ENCODE measurements at places on chromosomes 12 and 14.

- peak; percentile 88 for DNase-seq
Observed at GRCh38 chr12:124441443-124442194, 125.8 kb downstream of the NCOR2 start.

GRCh38 chr12:116771651-116772050 is 33.5 kb downstream of the RNFT2 start:
- no peak for DNase-seq

DNA sequence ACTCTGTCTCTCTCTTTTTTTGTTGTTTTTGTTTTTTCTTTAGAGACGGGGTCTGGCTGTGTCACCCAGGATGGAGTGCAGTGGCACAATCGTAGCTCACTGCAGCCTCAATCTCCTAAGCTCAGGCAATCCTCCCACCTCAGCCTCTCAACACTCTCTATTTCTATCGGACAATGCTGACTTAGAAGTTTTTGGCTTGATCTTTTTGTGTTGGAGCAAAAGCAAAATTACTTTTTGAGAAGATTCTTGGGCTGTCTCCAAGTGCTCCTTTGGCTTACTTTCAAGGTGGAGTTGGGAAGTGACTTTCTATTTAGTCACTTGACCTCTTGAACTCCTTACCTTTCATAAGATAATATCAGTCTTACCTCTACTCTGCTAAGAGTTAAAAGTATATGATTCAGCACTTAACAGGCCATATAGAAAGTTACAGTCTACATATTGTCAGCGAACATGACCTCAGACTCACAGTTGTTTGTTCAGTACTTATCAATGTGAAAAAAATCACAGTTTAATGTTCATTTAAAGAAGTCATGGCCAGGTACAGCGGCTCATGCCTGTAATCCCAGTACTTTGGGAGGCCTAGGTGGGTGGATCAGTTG is 15.4 kb upstream of the MIA2 start:
- DNase-seq, result peak; percentile 75

DNA sequence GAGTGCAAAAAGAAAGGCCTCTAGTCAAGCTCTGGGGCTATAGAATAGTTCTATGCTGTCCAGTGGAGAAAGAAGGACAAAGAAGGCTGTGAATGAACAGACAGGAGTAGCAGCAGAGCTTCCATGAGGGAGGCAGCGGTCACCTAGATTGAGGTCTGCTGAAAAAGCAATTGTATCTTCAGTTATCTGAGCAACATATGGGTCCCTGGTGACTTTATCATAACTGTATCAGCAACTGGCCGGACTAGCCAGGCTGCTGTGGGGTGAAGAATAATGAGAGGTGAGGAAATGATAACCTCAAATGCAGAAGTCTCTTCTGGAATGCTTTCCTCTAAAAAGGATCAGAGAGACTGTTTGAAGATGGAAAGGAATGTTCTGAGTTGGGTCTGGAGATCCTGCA is 971.3 kb upstream of the TMEM132C start:
- no peak for DNase-seq

DNA sequence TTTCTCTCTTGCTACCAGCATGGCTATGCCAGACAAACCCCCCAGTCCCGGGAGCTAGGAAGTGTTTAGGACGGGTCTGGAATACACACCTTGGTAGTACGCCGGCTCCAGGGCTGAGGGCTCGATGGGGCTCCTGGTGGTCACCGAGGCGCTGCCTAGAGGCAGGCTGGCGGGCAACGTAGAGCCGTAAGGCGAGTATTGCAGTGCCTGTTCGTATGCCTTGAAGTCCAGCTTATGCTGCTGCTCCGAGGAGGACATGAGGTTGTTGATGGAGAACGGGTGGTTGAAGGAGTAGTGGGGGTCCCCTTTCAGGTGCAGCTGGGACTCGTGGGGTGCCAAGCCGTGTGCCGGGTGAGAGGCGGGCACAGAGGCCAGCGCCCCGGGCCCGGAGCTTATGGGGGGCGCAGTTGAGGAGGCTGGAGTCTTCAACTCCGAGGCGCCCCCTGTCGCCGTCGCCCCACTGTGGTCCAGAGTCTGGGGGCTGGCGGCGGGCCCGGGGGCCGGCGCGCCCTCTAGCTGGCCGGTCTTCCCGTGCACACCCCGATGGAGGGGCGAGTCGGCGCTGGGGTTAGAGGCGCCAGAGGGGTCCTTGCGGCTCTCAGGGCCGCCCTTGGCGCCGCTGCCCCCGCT is 3.6 kb downstream of the FOXA1 start:
- no peak for DNase-seq

GRCh38 chr12:53770281-53770680 is 18.5 kb upstream of the CISTR start:
- peak; percentile 93 for DNase-seq

- DNase-seq, result no peak
Observed at GRCh38 chr14:101365329-101366158, 195.8 kb upstream of the DIO3 start.

GRCh38 chr14:54440476-54440872 is 700 bp downstream of the CNIH1 start:
- no peak for DNase-seq

- DNase-seq, result peak; percentile 87
Observed at GRCh38 chr12:75863533-75863932, 168.0 kb downstream of the PHLDA1 start.

DNA sequence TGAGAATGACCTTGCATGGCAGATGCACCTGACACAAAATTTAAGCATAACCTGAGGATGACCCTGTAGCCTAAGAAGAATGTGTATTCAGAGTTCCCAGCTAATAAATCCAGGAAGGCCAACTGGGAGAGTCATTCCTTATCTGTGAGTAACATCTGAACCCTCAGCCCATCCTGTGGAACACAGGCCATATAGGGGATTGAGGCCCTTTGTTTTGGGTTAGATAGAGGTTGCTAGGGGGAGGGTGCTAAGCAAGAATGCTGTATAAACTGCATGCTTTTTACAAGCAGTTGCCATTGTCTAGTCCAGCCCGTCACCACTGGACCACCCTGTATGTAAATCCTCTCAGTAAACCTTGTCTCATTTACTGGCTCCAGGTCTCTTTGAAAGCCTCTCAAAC is 77.0 kb downstream of the BICD1 start:
- peak; percentile 4 for DNase-seq

DNA sequence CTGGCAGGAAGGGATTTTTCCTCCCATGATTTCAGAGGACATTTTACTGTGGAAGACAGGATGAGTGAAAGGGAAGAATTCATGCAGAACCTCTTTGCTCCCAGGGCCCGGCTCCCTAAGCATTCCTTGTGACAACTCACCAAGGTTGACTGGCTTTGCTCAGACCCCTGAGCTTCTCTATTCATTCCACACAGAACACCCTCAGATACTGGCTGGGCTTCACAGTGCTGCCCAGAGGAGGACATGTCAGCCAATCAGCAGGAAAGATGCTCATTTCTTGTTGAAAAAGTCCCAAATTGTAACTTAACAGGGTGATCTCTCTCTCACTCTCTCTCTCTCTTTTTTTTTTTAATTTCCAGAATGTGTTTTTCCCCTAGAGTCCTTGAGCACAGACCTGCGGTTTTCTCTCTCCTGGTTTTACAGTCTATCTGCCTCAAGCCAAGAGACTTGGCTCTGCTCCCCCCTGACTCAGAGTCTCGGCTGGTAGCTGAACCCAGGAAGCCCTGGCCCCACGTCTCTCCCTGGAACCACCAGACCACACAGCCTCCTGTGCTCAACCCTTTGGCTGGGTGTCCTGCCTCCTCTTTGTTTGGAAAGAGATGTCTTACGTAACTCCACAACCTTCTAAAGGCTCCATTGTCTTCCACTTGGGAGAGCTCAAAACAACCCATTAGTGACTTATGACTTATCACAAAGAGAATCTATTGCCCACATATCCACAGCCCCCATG is 43.9 kb downstream of the SSPN start:
- peak; percentile 99 for DNase-seq

DNA sequence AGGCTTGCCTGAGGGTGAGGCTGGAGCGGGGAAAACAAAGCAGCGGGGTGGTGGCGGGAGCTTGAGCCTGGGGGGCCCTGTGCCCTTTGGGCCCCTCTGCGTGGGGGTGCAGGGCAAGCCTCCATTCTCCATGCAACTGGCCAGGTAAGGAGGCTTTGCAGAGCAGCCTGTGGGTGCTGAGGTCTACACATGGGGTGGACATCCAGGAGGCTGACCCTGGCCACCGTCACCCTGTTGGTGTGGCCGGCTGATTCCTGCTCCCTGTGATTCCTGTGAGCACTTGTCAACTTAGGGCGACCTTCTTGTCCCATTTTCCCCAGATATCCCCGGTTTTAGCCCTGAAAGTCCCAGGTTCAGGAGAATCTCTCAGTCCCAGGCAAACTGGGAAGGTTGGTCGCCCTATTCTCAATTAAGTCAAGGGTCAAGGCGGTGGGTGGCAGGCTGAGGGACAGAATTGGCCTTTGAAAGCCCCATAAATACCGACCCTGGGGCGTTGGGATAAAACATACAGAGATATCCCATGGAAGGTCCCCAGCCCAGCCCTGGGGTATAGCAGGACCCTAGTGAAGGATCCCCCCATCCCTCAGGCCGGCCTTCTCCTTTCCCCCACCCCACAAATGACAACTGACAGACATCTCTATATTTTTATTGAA is 70.5 kb downstream of the PRIMA1 start:
- DNase-seq, result no peak

- peak; percentile 73 for DNase-seq
Observed at GRCh38 chr14:54435500-54435981, 5.6 kb downstream of the CNIH1 start.

GRCh38 chr14:21234112-21234511 is 35.1 kb downstream of the HNRNPC start:
- no peak for DNase-seq

- no peak for DNase-seq
Observed at GRCh38 chr14:77111021-77111420, 13.0 kb downstream of the CIPC start.

- DNase-seq, result no peak
Observed at GRCh38 chr12:66978802-66979201, 290.4 kb upstream of the CAND1 start.

GRCh38 chr14:77495334-77495733 is 3.3 kb downstream of the ISM2 start:
- no peak for DNase-seq

DNA sequence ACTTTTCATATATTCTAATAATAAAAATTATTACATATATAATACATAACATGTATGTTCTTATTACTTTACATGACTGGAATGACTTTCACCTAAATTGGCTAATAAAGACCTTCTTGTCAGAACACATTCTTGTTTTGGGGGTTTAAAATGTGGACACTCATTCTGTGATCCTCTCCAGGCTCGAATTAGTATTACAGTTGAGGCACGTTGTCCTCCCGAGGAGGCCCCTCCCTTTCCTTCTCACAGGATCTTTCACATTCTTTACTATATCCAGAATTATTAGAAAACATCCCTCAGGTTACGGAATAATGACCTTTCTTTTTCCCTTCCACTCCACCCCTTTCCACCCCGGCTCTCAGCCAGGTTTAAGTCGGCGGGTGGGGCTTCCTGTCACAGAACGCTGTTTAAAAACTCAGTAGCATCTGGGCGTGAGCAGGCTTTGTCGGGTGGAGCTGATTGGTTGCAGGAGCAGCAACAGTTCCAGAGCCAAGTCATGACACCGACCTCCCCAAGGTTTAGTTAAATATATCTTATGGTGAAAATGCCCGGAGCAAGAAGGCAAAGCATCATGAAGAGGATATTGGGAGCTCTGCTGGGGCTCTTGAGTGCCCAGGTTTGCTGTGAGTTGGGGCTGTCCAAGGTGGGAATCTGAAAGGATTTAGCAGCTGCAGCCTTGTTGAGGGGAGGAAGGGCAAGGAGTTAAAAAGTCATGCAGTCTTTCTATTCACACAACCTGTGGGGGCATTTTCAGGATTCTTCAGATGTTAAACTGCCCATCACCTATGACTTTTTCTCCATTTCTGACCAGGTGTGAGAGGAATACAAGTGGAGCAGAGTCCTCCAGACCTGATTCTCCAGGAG is 396.7 kb upstream of the OR4E1 start:
- no peak for DNase-seq

GRCh38 chr12:116969615-116970585 is 59.1 kb downstream of the FBXW8 start:
- DNase-seq, result no peak

GRCh38 chr14:57999979-58000378 is 134.1 kb upstream of the SLC35F4 start:
- DNase-seq, result no peak

- DNase-seq, result no peak
Observed at GRCh38 chr12:108514468-108514972, 557 bp upstream of the FICD start.

All from NCI-H226 (cell line).